ENCODE measurements at places on chromosomes 16 and 17.

GRCh38 chr17:41029633-41030245 lies at the start of gene KRTAP1-4:
Gene KRTAP1-4, minus strand, starts transcription at chr17:41030195. Its CDS starts 117 bp downstream, at chr17:41030078.
- DNase-seq: no peak

DNA sequence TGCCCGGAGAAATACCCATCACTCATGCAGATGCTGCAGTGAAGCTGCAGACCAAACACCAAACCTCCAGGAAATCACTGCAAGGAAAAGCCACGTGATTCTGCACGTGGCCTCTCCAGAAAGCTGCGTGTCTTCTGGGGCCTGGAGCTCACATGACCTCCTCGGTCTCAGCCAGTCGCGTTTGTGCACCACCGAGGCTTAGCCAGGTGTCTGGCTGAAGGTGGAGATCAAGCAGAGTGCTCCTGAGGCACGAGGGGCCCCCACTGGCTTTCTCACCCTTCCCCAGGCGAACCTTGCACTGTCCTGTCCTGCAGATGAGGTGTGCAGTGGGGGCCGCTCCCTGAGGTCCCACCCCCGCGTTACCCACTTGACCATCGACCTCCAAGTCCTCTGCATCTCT lies 257.3 kb downstream of the RBFOX3 start:
- no peak for DNase-seq

GRCh38 chr17:77097631-77098180 lies 43.1 kb upstream of the SEC14L1 start:
- DNase-seq: no peak

DNA sequence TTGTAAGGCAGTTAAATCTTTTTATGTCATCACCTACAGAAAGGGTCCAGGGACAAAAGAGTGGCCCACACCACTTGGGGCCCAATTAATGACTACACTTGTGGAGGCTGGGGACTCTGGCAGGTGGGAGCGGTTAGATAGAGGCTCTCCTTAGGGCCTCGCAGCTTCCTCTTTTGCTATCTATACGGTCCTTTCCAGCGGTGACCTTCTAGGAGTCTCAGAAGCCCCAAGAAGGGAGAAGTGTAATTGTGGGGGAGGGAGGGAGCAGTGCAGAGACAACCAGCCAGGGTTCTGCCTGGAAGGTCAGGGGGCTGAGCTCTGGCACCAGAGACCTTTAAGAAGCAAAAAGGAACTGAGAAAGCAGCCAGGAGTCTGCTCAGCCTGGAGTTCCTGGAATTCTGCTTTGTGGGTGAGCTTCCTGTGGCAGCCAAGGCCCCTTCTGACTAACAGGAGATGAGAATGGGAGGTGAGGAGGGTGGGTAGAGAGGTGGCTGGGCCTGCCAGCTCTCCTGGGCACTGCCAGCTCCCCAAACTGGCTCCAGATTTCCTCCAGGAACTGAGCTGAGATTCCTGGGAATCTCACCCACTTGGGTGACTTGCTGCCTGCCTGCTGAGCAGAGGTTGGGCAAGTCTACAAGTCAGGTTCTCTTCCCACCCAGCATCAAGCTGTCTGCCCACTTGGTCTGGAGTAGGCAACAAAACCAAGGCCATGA lies 16.3 kb upstream of the MAP3K14 start:
- DNase-seq: no peak

DNA sequence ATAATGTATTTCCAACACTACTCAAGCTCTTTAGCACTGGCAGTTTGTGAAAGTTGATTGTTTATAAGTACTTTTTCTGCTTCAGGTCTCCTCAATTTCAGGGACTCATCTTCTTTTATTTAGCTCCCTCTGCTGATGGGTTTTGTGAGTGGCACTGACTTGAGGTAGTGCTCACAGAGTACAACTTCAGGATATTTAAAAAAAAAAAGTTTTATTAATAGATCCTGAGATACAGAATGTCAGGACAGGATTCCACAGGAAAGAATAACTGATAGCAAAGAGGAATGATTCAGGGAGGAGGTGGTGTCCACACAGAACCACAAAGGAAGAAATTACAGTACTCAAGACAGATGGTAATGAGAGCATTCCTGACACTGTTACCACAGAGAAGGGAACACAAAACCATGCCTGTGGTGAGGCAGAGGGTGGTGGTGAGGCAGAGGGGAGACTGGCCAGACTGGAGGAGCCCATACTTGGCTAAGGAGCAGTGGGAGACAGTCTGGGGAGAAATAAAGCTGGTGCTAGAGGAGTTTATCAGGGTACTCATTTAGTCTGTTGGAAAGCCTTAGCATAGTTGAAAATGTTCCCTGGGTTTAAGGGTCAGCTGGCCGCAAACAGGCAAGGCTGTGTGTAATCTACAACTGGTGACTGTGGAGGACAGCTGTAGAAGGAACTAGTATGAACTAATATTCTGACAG lies 63.7 kb downstream of the SPAG9 start:
- DNase-seq: no peak

- DNase-seq: no peak
These were observed 2.6 kb downstream of the LCMT1 start for GRCh38 chr16:25114121-25114520.

- no peak for DNase-seq
These were observed 23.1 kb downstream of the STAT5A start for GRCh38 chr17:42311240-42312034.

- DNase-seq: no peak
These were observed 679.0 kb upstream of the CA10 start for GRCh38 chr17:52837492-52837891.
